ENCODE measurements at places on chromosomes 7 and 10.

- DNase-seq = no peak
These were observed 43.5 kb upstream of the SORBS1 start for GRCh38 chr10:95604630-95605029.

DNA sequence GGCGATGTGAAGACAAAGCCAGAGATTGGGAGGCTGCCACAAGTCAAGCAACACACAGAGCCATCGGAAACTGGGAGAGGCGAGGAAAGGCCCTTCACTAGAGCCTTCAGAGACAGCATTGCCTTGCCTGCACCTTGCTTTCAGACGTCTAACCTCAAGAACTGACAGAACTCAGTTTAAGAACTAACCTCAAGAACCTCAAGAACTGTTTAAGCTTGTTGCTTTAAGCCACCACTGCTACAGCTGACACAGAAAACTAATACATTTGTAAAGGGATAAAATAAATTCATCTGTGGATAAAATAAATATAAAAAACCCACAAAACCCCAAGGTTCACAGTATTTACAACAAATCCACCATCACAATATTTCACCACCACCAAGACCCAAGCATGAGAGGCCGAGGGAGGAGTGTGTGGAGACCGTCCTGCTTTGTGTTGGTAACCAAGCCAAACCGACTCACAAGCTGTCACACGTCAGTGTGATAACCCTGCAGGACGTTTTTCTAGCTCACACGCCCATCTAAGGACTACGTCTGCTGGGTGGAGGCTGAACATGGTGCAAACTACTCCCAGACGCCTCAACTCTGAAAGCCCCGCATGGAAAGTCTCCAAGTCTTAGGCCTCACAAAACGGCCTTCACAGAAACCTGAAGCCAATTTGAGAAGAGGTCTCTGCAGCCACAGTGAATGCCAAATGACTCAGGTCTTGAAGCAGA, 116.8 kb downstream of the ABLIM1 start:
- DNase-seq = no peak

DNA sequence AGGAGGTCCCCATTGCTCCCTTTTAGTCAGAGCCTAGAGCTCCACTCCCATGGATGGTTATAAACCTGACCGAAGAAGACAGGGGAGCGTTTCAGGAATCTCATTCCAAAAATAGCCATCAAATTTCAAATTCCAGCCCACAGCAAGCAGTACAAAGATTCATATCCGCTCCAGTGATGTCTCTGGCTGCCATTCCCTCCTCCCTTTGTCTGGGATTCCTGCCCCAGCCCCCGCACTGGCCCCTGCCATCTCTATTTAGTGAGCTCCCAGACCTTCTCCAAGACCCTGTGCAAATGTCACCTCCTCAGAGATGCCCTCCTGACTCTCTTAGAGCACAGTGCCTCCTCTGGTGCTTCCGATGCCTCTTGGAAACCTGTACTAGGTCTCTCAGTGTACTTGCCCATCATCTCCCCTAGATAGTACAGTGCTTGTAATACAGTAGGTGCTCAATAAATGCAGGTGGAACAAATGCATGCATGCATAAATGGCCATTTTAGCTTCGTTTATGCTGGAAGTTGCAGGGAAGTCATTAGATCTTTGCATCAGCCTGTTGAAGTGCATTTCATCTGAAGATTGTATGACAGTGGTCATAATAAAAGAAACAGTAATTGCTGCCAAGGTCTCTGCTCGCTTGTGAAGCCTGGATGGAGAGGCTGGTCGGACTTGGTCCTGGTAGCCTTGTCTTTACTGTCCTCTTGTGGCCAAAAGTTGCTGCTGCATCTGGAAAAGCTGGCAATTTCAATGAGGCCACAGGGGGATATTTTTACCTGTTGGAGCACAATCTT, 32.0 kb upstream of the HABP2 start:
- DNase-seq = no peak

GRCh38 chr10:51272555-51272954, 198.3 kb downstream of the PRKG1 start:
- no peak for DNase-seq

DNA sequence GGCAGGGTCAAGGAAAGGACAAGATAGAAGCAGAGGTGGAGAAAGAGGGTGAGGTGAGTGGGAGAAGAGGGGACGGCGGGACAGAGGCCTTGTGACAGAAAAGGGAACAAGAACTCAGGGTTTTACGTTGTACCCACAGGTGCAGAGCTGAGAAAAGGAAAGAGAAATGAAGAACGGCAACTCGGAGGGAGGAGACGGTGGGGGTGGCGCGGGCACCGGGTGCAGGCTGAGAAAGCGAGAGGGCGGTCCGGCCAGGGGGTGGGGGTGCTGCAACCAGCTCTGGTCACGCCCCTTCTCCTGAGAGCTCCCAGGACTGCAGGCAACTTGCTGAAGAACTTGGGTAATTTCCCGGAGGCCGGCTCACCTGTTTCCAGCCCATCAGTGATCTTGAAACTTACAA, 65.3 kb downstream of the CARD11 start:
- DNase-seq = peak; percentile 82

DNA sequence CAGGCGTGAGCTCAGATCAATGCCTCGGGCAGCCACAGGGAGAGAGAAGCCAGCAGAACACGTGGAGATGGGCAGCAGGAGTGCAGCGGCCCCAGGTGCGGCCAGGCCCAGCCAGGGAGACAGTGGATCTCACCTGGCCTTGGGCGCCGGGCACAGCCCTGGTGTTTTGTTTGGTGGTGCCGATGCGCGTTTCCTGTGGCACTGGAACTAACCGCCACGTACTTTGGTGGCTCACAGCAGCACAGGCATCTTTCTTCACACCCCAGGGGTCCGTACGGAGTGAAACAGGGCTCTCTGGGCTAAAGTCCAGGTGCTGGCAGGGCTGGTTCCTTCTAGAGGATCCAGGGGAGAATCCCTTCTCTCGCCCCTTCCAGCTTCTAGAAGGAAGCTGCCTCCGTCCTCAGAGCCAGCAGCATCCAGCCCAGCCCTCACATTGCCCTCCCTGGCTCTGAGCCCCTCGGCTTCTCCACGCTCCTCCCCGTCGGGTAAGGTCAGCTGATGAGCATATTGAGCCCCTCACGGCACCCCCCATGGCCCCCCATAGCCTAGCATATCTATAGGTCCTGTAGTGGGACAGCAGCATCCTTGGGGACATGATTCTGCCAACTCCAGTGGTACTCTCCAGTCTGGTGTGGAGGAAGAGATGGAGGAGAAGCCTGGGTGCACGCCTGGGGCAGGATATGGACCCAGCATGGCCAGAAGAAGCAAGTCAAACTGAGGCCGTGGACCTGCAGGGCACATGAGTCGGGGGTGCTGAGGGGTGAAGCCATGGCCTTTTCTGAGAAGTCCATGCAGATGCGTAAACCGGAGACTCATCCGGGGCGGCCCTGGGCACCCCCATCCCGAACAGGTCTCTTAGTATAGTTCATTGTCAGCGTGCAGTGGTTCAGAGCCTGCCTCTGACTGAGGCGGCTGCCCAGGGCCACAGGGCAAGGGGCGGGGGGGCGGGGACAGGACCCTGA, 43.4 kb upstream of the PPP2R2D start:
- no peak for DNase-seq

- DNase-seq = no peak
These were observed 155.7 kb downstream of the TCERG1L start for GRCh38 chr10:131155876-131156230.

DNA sequence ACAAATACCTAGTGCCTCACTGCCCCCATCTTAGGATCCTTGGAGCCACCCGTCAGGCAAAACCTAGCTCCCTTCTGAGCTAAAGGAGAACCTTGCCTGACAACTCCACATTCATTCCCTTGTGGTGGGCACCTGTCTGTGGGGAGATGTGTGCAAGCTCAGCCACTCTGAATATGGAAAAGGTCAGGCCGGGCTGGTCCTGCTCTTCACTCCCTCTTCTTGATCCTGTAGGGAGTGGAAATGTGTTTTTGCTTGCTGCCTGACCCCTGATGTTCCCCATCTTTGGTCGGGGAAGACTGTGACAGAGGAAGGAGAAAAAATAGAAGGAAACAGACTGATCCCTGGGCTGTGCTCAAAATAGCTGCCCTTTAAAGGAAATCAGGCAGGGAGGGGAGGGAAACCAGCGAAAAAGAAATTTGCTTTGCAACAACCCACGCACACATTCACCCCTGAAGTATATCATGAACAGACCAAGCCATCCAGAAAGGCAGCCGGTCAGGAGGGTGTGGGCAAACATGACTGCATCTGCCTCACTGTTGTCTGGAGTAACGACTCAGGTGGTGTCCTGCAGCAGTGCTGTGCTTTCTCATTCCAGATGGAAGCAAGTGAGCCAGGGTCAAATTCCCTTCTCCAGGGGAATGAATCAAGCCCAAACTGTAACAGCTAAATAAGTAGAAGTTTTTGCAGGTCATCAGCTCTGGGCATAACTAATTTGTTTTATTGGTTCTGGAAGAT, 74.0 kb downstream of the SCRN1 start:
- no peak for DNase-seq

DNA sequence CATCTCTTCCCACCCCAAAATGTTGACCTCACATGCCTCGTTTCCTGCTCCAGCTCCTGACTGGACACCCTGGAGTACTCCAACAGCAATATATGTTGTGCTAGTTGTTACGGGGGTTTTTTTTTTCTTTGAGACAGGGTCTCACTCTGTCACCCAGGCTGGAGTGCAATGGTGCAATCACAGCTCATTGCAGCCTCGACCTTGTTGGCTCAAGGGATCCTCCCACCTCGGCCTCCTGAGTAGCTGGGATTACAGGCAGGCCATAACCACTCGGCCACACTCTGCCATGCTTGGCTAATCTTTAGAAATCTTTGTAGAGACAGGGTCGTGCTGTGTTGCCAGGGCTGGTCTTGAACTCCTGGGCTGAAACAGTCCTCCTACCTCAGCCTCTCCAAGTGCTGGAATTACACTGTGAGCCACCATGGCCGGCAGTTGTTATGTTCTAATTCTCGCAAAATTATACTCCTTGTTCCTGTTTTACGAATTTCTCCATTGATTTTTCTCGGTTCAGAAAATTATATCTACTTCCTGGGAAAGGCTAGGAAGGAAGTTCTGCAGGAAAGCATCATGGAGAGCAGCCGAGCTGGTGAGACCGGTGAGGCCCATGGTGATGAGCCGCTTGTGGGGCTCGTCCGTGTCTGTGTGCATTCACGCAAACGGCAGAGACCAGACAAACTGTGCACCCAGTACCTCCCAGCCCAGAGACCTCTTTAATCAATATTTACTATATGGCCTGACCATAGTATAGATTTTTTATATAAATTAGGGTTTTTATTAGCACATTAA, 52.4 kb upstream of the DNAJB6 start:
- DNase-seq = no peak

- DNase-seq = no peak
These were observed 13.8 kb upstream of the PAX2 start for GRCh38 chr10:100731407-100732240.

DNA sequence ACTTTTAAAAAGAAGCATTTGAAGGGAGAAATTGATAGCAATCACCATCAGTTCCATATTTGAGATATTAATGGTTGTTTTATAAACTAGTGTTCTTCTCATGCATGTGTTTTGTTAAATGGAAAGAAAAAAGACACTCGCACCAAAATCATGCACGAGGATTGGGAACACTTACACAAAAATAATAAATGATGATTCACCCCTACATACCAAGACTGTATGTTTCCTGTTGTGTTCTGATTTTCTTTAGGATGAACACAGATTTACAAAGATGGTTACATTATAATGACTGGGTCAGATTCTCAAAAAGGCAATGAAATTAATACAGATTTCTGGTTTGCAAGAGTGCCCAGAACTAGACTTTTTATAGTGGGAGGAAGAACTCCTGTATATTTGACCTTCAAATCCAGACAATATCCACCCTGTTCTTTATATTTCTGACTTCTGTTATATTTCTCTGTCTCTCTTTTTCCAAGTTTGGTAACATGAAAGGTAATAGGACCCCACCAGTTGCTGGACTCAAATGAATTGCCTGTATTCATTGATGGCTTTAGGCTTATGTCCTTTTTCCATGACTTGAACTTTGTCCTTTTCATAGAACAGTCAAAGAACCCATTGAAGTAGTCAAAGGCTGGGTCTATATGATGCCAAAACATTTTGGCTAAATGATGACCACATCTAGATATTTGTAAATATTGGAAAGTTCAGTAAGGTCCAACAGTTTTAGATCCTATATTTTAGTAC, 54.4 kb downstream of the SEMA3A start:
- DNase-seq = no peak

DNA sequence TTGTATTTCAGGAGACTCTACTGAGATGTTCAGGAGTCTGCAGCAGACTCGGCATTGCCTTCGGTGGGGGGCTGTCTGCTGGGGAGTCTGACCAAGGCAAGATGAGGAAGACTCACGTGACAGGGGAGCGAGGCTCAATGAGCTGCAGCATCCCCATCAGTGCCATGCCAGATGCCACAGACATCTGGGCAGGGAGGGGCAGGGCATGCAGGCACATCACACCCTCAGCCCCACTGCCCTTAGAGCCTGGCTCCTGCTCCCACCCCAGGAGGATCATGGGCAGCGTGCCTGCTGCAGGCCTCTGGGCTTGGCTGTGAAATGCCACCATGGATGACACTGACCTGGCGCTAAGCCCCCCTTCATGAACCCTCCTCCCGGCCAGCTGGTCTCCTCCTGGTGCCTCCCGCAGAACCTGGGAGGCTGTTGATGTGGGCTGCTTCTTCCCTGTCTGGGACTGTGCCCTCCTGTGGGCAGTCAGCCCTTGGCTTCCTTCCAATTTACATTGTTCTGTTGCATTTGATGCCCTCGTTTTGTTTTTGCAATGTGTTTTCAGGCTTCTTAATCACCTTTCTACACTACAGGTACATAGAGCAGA, 235.0 kb downstream of the PAXIP1 start:
- no peak for DNase-seq

DNA sequence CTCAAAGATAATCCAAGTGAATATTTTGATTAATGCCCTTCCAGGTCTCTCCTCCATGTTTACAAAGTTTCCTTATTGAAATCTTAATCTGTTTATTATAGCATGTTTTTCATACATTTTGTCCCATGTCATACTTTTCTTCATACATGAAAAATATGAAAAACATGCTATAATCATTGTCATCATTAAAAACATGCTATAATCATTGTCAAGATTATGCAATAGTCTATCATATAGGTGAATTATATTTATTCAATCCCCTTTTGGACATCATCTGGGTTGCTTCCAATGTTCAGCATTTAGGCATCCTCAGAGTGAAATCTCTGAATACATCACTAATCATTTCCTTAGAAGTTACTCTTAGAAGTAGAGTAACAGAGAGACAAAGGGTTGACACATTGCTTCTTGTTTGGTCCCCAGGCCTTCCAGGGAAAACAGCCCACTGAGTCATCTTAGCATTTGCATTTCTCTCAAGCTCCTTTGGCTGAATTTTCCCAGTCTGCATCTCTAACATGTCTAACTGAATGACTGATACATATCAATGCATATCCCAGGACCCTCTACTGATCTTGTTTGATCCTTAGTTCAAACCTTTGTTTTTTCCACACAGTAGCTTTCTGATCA, 87.0 kb downstream of the SGMS1 start:
- DNase-seq = no peak

- DNase-seq = no peak
These were observed 178.8 kb downstream of the REEP3 start for GRCh38 chr10:63699785-63700613.

Measured in activated B cell treated with CpG ODN at 0.5 μM for 24 hours (primary cell).